ENCODE measurements at places on chromosomes 5 and 9.

GRCh38 chr5:179613460-179614071, 9.9 kb downstream of the HNRNPH1 start:
- DNase-seq, result peak; percentile 23

GRCh38 chr5:73892806-73893205, 266.8 kb downstream of the ARHGEF28 start:
- DNase-seq, result no peak

DNA sequence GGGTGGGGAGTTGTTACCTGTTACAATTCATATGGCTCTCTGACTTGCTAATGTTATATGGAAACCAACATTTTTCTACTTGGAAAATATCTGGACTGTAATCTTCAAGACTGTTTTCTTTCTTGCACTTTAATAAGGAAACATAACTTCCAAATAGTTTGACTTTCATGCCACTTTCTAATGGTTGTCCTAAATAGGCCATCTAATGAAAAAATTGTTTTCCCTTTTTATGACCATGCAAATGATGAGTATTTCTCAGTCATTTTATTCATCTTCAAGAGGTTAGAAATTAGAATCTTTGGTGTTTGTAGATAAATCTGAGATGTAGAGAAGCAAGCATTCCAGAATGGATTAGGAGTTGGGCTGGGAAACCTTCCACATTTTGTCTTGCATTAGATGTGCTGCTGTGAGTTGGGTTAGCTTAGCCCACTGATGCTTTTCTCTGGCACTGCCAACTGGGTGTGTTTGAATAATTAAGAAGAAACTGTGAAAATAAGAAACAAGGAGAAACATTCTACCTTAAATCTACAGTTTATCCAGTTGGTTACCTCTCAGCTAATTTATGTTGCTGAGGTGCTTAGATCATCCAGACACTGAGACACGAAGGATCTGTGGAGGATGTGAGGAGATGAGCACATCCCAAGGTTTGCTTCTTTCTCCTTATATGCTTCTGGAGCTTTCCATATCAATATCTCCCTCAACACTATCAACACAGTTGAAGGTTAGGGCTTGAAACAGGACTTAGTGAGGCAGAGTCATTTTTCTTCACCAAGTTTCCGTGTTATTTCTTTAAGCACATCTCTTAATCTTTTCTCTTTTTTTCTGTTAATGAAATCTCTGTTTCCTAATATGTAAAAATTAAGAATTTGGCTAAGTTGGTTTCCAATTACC, 2.7 kb downstream of the RASGRF2 start:
- DNase-seq, result no peak

GRCh38 chr5:10599862-10600284, 36.0 kb downstream of the ANKRD33B start:
- DNase-seq, result no peak

DNA sequence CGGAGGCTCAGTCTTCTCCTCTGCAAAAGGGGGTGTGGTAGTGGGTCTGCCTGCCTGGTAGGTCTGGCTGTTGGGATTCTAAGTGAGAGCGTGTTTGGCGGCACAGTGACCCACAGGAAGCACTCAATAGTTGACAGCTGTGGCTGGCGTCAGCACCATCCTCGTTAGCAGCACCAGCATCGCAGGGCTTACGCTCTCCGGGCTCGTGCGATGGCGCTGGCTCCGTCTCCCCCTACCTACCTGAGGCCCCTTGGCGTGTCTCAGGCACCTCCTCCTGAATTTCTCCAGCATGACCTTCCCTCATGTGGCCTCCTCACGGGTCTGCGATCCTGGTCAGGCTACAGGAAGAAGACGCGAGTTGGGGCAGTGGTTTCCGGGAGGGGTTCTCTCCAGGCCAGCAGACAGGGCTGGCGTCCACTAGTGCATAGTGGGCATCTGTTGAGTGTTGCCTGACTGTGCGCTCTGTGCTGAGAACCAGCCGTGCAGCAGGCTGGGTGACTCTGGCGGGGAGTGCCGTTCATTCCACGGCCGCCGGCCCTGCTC, 66.9 kb downstream of the HMCN2 start:
- DNase-seq, result peak; percentile 33

Measured in NCI-H69 (cell line).